ENCODE measurements at places on chromosomes 5 and 9. TPM values are rescaled to one million over a fixed set of nuclear protein-coding genes. Genes with fewer than 3 reads are reported as not detected.

DNA sequence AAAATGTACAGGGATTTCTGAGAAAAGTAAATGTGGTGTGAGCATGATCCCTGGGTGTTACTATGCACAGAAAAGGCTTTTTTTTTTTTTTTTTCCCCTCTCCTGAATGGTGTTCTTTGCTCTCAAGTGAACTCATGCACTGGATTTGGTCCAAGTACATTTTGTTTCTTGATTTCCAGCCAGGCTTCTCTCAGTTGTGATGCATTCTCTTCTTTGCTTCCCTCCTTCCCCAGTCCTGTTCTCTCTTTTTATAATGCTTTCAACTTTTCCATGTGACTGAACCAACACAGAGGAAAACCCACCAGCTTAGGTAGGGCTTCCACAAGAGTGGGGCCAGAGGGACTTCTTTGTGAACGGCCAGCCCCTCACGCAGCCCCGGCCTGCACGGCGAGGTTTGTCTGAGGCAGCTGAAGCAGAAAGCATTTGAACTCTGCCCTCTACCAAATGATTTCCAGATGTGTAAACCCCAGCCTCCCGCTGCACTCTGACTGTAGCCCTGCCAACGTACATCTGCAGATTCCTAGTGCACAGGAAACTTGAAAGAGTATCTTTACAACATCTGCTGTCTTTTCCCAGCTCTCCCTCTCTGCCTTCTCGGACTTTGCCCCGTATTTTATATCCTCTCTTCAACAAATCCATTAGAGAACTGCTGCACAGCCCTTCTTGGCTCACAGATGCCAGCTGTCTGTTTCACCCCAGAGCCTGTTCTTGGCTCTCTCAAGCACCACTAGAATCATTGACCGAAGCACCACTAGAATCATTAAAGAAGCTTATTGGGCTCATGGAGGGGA lies 71.8 kb upstream of the CD180 start:
- H3K27me3 ChIP-seq, result no peaks in the 10 kb centered on the region
- H3K4me1 ChIP-seq, result peaks cover 23% of the 10 kb centered on the region
- DNase-seq, result peak; percentile 69
- peak overlapping the region; percentile 90 for H3K27ac ChIP-seq
- H3K4me3 ChIP-seq, result no peak overlapping the region

DNA sequence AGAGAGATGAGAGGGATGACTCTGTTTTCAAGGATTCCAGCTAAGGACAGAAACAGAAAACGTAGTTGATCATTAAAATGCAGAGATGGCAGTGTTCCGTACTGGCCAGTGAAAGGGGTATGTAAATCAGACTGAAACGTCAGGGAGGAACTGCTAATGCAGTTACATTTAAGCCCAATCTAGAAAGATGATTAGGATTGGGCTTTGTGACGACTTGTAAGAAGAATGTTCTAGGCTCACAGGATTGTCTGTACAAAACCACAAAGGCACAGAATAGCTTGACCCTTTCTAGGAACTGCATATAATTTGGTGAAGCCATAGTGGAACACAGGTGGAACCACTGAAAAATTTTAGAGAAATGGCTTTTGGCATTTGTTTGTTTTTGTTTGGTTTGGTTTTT lies 55.6 kb upstream of the TESK1 start:
- H3K27ac ChIP-seq, result no peak overlapping the region
- no peak for DNase-seq
- no peak overlapping the region for H3K4me3 ChIP-seq
- peaks cover 65% of the 10 kb centered on the region for H3K4me1 ChIP-seq

Gene PCYOX1L
- not detected for total RNA-seq

DNA sequence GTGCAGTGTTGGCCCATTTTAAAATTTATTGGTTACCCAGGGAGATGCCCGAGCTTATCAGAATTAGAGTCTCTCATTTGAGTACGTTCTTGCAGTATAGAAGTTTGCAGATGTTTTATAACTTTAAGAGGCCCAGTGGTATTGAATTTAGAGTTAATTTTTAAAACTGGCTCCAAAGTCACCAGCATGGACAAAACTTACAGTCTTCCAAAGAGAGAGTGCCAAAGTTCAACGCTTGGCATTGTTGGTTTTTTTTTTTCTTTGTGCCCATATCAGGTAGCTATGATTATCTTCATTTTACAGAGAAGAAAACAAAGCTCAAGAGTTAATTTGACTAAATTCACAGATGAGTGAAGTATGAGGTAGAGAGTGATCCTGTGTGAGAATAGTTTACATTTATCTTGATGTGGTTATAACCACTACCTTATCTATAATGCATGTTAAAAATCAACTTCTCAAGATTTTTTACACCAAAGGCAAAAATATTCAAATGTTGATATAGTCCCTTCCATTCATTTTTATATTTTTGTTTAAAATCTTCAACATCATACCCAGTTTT lies 273.7 kb upstream of the DMRT1 start:
- H3K27ac ChIP-seq, result no peak overlapping the region
- no peaks in the 10 kb centered on the region for H3K36me3 ChIP-seq
- H3K4me3 ChIP-seq, result no peak overlapping the region
- no peak for DNase-seq
- H3K27me3 ChIP-seq, result no peaks in the 10 kb centered on the region
- peaks cover 10% of the 10 kb centered on the region for H3K4me1 ChIP-seq

- no peaks in the 10 kb centered on the region for H3K27me3 ChIP-seq
- no peak for DNase-seq
- H3K4me3 ChIP-seq, result no peak overlapping the region
- no peak overlapping the region for H3K27ac ChIP-seq
- no peaks in the 10 kb centered on the region for H3K36me3 ChIP-seq
Observed at GRCh38 chr9:69199769-69200470, 25.8 kb downstream of the TJP2 start.

DNA sequence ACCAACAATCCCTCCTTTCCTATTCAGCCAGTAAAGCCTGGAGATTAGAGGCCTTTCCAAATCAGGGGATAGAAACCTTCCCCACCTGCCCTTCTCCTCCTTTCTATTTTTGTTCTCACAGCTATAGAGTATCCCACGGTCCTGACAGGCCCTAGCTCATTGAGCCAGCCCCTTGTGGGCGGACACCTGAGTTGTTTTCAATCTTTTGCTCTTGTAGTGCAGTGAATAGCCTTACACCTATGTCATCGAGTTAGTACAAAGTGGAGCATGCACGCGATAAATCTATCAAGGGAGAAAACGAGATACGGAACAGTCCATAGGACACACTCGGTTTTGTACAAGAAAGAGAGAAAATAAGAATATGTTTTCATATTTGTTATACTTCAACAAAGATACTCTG lies 77.2 kb downstream of the TSPAN17 start:
- H3K4me1 ChIP-seq, result no peaks in the 10 kb centered on the region
- H3K36me3 ChIP-seq, result no peaks in the 10 kb centered on the region
- no peak for DNase-seq
- H3K4me3 ChIP-seq, result no peak overlapping the region

- peak; percentile 27 for DNase-seq
- no peaks in the 10 kb centered on the region for H3K36me3 ChIP-seq
- H3K27ac ChIP-seq, result peak overlapping the region; percentile 66
- no peaks in the 10 kb centered on the region for H3K27me3 ChIP-seq
- H3K4me1 ChIP-seq, result peaks cover 32% of the 10 kb centered on the region
Observed at GRCh38 chr9:76687861-76688391, 76.3 kb upstream of the PCA3 start.

GRCh38 chr5:9170026-9170425 lies 375.8 kb downstream of the SEMA5A start:
- H3K27me3 ChIP-seq, result no peaks in the 10 kb centered on the region
- no peak for DNase-seq
- no peaks in the 10 kb centered on the region for H3K36me3 ChIP-seq

Gene LCP2
- 17.4 TPM for total RNA-seq

GRCh38 chr5:9507974-9508373 lies 37.9 kb downstream of the SEMA5A start:
- no peaks in the 10 kb centered on the region for H3K27me3 ChIP-seq
- H3K4me1 ChIP-seq, result no peaks in the 10 kb centered on the region
- DNase-seq, result no peak
- H3K36me3 ChIP-seq, result no peaks in the 10 kb centered on the region
- H3K27ac ChIP-seq, result no peak overlapping the region
- no peak overlapping the region for H3K4me3 ChIP-seq

- H3K4me3 ChIP-seq, result no peak overlapping the region
- no peaks in the 10 kb centered on the region for H3K27me3 ChIP-seq
- H3K27ac ChIP-seq, result no peak overlapping the region
Observed at GRCh38 chr5:178312880-178313282, 80.3 kb upstream of the PHYKPL start.

DNA sequence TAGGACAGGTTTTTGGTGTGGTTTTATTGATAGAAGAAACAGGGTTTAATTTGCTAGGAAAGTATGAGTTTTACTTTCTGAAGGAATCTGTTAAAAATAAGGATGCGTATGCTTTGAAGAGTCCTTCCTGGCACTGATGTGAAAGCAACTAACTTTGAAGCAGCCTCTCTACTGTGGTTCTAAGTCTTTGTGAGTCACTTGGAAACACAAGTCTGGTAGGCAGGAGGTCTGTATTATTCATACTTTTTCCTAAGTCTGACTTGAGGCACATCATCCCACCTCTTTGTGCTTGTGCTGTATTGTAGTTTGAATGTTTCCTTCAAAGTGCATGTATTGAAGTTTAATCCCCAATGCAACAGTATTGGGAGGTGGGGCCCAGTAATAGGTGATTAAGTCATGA lies 129.0 kb downstream of the TAF11L14 start:
- H3K4me3 ChIP-seq, result no peak overlapping the region
- no peaks in the 10 kb centered on the region for H3K27me3 ChIP-seq
- no peak overlapping the region for H3K27ac ChIP-seq
- no peak for DNase-seq

Gene MARCOL
- not detected for total RNA-seq

- no peaks in the 10 kb centered on the region for H3K36me3 ChIP-seq
- DNase-seq, result no peak
Observed at GRCh38 chr5:19874811-19875210, 113.2 kb downstream of the CDH18 start.

Gene CDH10
- total RNA-seq, result not detected

GRCh38 chr5:147981074-147981473 lies 74.7 kb upstream of the C5orf46 start:
- H3K4me1 ChIP-seq, result no peaks in the 10 kb centered on the region
- no peaks in the 10 kb centered on the region for H3K36me3 ChIP-seq
- no peaks in the 10 kb centered on the region for H3K27me3 ChIP-seq

GRCh38 chr5:122490718-122491117 lies 178.7 kb downstream of the SNCAIP start:
- H3K4me3 ChIP-seq, result no peak overlapping the region
- no peak for DNase-seq
- H3K27ac ChIP-seq, result no peak overlapping the region
- peaks cover 6% of the 10 kb centered on the region for H3K4me1 ChIP-seq
- H3K27me3 ChIP-seq, result no peaks in the 10 kb centered on the region

GRCh38 chr5:150206779-150207115 lies 16.9 kb downstream of the SLC6A7 start:
- H3K36me3 ChIP-seq, result no peaks in the 10 kb centered on the region
- no peaks in the 10 kb centered on the region for H3K4me1 ChIP-seq
- H3K27me3 ChIP-seq, result peaks cover 13% of the 10 kb centered on the region
- no peak overlapping the region for H3K4me3 ChIP-seq
- DNase-seq, result no peak

- no peak for DNase-seq
- H3K4me3 ChIP-seq, result no peak overlapping the region
- H3K4me1 ChIP-seq, result no peaks in the 10 kb centered on the region
- H3K27me3 ChIP-seq, result no peaks in the 10 kb centered on the region
- no peak overlapping the region for H3K27ac ChIP-seq
Observed at GRCh38 chr5:3285621-3286020, 310.0 kb upstream of the IRX1 start.

DNA sequence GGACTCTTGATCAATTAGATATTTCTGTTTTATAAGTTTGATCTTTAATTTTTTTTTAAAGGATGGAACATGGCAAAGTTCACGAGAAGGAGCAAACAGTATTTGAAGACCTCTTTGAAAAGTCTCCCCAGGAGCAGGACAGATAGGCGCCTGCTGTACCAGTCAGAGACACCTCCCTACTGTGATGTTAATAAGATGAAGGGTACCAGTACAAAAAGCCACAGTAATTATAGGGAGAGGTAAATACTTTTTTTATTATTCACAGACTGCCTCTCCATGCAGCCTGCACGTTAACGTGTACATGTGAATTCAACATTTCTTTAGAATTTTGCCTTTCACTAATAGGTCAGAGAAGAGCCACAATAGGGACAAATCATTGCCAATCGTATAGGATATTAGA lies 146.5 kb upstream of the CDH6 start:
- no peaks in the 10 kb centered on the region for H3K27me3 ChIP-seq
- H3K27ac ChIP-seq, result no peak overlapping the region
- DNase-seq, result no peak
- H3K4me1 ChIP-seq, result no peaks in the 10 kb centered on the region
- H3K36me3 ChIP-seq, result no peaks in the 10 kb centered on the region
- no peak overlapping the region for H3K4me3 ChIP-seq

DNA sequence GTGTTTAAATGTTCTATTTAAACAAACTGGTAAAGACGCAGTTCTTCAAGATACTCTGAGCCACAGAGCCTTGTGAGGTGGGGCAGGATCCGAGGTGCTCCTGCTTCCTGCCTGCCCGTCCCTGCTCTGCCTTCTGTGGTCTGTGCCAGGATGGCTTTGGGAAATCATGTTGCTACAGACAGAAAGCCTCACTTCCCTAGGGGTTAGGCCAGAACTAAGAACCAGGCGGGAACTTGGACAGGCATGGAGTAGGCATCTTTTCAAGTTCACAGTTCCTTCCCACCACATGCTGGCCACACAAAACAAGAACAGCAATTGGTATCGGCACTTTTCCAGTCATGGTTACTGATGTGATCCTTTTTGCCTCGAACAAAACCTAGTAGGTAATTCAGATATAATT lies 67.7 kb upstream of the SPOCK1 start:
- no peaks in the 10 kb centered on the region for H3K36me3 ChIP-seq
- H3K4me3 ChIP-seq, result no peak overlapping the region
- H3K27ac ChIP-seq, result no peak overlapping the region
- H3K27me3 ChIP-seq, result no peaks in the 10 kb centered on the region
- no peaks in the 10 kb centered on the region for H3K4me1 ChIP-seq

- no peaks in the 10 kb centered on the region for H3K36me3 ChIP-seq
- H3K27me3 ChIP-seq, result no peaks in the 10 kb centered on the region
- no peak for DNase-seq
- H3K4me3 ChIP-seq, result no peak overlapping the region
- no peaks in the 10 kb centered on the region for H3K4me1 ChIP-seq
Observed at GRCh38 chr5:15263406-15263805, 236.6 kb upstream of the FBXL7 start.

Gene C5orf52
- total RNA-seq, result not detected

DNA sequence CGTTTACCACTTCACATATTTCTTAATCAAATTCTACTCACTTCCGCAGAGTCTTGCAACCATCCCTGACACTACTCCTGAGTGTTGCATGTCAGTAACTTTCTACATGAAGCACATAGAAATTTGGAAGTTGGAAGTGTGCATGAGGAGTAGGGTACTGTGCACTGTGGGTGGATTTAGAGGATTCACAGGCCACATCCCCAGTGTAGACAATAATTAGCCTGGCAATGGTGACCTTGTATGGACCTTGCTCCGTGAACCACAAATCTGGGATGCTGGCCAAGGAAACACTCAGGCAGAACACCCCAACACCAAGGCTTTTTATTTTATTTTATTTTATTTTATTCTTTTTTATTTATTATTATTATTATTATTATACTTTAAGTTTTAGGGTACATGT lies 25.5 kb downstream of the CTSL start:
- H3K4me3 ChIP-seq, result no peak overlapping the region
- H3K4me1 ChIP-seq, result no peaks in the 10 kb centered on the region
- no peak overlapping the region for H3K27ac ChIP-seq
- no peak for DNase-seq
